ENCODE measurements at places on chromosomes 3 and 15.

GRCh38 chr15:57319226-57319918 lies 56.9 kb upstream of the CGNL1 start:
- no peak for DNase-seq

GRCh38 chr3:161070252-161070930 lies 34.8 kb downstream of the B3GALNT1 start:
- no peak for DNase-seq

DNA sequence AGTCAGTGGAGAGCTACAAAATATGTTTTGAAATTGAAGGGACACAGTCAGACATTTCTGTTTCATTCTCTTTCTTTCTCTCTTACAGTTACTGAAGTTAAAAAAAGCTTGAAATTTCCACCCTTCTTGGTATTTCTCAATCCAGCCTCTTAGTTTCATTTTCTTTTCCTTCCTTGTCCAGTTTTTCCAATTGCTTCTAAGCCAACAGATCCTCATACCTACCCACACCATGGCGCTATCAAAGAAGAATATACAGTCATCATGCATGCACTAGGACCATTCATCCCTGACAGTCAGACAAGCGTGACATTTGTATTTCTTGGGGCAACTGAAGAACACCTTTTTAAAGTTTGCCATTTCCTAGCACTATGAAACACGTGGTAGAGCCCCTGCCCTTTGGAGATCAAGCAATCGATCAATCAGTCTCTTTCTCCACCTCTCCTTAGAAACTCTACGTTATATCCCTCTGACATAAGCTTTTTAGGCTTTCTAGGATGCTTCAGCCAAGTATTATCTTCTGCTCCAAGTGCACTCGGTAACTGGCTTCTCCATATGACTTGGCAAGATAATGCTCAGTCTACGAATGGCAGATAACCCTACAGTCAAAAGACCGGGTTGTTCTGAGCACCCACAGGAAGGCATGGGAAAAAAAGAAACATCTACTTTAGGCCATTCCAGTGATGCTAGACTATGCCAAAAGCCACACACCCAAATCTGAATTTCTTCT lies 65.4 kb downstream of the FBN1 start:
- no peak for DNase-seq

DNA sequence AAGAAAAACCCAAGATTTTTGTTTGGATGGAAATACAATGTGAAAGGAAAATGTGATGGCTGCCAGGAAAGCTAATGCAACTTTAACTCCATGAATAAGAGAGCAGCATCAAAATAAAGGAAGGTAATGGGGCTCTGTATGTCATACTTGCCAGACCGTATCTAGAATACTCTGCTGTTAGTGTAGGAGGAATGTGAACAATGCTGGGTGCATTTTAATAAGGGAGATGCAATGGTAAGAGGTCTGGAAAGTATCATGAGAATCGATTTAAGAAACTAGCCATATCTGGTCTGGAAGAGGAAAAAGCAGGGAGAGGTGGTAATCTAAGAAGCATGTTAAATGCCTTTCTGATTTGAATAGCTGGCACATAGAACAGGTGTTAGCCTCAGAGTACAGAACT lies 239.6 kb downstream of the GBE1 start:
- DNase-seq, result no peak

DNA sequence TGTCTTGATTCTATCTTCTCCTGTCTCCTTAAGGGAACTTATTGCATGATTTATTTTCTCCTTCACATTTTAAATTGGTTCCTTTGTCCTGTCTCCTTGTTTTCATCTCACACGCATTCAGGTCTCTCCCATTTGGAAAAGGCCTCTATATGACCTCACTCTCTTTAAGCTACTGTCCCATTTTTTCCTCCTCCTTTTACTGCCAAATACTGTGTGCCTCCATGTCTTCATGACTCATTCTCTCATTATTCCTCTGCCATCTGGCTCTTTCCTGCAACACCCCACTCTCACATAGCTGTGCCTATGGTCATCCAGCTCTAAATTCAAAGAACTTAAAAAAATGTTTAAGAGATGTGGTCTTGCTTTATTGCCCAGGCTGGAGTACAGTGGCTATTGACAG lies 48.0 kb downstream of the TYRO3 start:
- DNase-seq, result no peak

DNA sequence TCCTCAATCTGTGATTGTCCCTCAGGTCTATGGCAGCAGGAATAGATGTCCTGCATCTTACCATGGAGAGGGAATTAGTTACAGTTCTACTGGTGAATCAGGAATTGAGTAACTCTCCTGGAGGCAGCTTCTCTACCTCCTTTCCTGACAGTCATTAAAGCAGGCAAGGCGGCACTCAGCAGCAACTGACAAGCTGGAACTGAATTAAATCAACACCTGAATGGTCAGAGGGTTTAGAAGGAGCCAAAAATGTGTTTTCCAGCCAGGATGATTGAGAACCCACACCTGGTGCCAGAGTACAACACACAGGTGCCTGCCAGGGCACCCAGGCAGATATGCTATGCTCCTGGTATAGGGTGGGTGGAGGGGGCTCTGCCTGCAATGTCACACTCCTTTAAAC lies 43.1 kb upstream of the TIPARP start:
- no peak for DNase-seq

DNA sequence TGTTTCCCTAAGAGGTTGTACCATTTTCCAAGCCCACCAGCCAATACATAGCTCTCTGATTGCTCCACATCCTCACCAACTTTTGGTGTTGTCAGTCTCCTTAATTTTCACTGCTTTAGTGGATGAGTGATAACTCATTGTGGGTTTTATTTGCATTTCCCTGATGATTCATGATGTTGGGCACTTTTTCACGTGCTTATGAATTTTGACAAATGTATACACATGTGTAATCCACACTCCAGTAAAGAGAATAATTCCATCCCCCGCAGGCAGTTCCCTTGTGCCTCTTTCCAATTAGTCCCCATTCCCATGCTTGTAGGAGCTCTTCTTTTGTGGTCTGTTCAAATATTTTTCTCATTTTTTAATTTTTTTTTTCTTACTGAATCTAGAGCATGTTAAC lies 52.4 kb downstream of the ANP32A start:
- no peak for DNase-seq

DNA sequence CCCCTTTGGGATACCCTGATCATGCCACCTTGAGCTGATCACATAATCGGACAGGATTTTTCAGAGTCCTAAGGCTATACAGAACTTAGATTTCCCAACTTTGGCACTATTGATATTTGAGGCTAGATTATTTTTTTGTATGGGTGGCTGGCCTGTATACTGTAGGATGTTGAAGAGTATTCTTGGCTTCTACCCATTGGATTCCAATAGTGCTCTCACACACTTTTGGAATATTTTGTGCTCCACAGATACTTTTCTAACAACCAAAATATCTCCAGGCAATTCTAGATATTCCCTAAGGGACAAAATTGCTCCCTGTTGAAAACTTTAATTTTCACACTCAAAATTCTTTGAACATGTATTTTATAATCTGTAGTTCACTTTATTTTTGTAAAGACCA lies 125.1 kb downstream of the ABI3BP start:
- no peak for DNase-seq

DNA sequence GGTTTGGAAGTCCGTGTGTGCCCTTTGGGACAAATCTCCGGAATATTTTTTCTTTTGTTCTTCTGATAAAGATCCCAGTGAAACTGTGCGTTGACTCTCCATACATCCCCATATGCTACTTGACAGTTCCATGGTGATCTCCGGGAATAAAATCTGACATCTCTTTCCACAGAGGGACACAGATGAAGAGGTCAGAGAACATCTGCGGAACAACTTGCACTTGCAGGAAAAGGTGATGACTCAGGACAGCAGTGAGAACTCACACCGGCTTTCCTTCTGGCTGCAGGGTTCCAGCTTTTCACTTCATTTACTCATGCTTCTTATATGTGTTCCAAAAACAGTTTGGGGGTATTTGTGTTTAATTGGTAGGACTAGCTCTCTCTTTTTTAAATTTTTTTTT lies 157.5 kb upstream of the CHRM5 start:
- DNase-seq, result no peak

- no peak for DNase-seq
Observed at GRCh38 chr3:152793969-152794368, 41.0 kb upstream of the P2RY1 start.

DNA sequence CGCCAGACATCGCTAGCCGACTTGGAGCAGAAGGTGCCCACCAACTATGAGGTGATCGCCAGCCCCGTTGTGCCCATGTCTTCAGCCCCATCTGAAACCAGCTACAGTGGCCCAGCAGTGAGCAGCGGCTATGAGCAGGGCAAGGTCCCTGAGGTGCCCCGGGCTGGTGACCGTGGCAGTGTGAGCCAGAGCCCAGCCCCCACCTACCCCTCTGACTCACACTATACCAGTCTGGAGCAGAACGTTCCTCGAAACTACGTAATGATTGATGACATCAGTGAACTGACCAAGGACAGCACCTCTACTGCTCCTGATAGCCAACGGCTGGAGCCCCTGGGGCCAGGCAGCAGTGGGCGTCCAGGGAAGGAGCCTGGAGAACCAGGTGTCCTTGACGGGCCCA lies 12.9 kb upstream of the APEH start:
- DNase-seq, result no peak

All from stimulated activated CD4-positive, alpha-beta T cell treated with anti-CD3 and anti-CD28 coated beads, Interleukin-4, amount 100 ng/mL, for 48 hours (primary cell).